HT1080 (cell line): ENCODE measurements at places on chromosomes 5 and 9.

GRCh38 chr9:85859765-85860164 is 81.2 kb upstream of the NAA35 start:
- no peak for DNase-seq

DNA sequence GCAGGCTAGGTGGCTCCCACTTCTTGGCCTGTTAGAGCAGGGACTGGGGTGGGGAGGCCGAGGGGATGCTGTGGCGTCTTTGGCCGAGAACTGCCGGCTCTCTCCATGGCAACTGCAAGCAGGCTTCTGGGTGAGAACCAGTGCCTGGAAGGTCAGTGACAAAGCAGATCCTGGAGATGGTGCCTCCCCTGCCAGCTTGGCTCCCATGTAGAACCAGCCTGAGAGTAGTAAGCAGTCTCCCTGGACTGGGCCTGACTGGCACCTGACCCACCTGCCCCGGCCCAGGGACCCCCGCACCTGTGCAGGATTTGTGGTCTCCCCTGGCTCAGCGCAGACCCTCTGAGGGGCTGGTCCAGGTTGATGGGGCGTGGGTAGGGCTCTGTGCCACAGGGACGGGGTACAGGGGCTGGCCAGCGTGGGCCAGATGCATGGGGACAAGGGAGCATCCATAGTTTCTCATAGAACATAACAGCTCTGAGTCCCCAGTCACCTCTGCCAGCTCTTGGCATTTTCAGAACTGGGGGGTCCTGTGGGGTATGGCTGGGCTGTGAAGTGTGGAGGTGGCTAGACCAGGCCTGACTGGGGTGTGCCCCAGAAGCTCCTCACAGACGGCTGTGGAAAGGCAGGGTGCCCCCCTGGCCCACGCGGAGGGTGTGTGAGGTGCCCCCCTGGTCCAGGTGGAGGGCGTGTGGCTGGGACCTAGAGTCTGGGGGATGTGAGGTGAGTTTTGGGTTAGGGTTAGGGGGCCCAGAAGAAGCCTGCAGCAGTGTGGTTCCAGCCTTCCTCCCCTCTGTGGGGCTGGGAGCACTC is 22.2 kb downstream of the CACNA1B start:
- DNase-seq = no peak

GRCh38 chr9:69542058-69542457 is 130.1 kb downstream of the APBA1 start:
- no peak for DNase-seq

- no peak for DNase-seq
Measured at GRCh38 chr5:177365845-177366527, 8.3 kb downstream of the RGS14 start.

- peak; percentile 31 for DNase-seq
Measured at GRCh38 chr5:163005949-163006348, 431.4 kb upstream of the CCNG1 start.

GRCh38 chr5:121424976-121425375 is 426.7 kb upstream of the FTMT start:
- no peak for DNase-seq

GRCh38 chr9:114037249-114037648 is 40.9 kb downstream of the AMBP start:
- DNase-seq = no peak

- DNase-seq = no peak
Measured at GRCh38 chr5:176608937-176609723, 826 bp downstream of the GPRIN1 start.
